ENCODE measurements at places on chromosomes 4 and X. TPM values are rescaled to one million over a fixed set of nuclear protein-coding genes. Genes with fewer than 3 reads are reported as not detected.

Gene SUPT20HL2
- not detected for total RNA-seq

Gene ABLIM2
- 1.1 TPM for total RNA-seq

Gene KLB
- total RNA-seq, result not detected

Gene PLS3
- total RNA-seq, result 457 TPM

Gene WNK3
- total RNA-seq, result 2.3 TPM

Gene AMOT
- total RNA-seq, result 4.8 TPM

Gene TASL
- total RNA-seq, result not detected

Gene NSG1
- total RNA-seq, result 33.4 TPM

Gene IL3RA
- 28.2 TPM for total RNA-seq

DNA sequence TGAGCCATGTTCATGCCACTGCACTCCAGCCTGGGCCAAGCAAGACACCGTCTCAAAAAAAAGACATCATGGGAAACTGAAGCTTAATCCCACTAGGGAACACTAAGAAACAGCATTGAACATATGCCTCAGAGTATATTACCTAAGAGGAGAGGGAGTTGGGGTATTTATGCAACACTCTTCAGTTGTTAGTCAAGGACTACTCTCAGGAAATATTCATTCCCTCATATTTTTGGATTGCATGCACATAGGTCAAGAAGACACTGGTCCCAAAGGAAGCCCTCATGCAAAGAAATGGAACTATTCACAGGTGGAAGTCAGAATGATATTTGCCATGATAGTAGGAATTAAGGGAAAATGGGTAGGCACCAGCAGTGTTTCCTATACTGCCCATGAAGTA, 22.8 kb upstream of the PAPSS1 start:
- no peak for DNase-seq

DNA sequence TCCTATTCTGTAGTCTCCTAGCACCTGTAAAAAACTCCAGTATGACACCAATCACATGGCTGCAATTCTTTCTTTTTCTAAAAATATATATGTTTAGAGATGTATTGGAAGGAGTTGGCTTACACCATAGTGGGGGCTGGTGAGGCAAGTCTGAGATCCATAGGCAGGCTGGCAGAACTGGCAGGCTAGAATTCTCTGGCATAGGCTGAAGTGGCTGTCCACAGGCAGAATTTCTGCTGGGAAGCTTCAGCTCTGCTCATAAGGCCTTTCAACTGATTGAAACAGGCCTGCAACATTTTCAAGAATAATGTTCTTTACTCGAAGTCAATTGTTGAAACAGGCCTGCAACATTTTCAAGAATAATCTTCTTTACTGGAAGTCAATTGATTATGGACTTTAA, 37.0 kb downstream of the FGF2 start:
- DNase-seq, result no peak

DNA sequence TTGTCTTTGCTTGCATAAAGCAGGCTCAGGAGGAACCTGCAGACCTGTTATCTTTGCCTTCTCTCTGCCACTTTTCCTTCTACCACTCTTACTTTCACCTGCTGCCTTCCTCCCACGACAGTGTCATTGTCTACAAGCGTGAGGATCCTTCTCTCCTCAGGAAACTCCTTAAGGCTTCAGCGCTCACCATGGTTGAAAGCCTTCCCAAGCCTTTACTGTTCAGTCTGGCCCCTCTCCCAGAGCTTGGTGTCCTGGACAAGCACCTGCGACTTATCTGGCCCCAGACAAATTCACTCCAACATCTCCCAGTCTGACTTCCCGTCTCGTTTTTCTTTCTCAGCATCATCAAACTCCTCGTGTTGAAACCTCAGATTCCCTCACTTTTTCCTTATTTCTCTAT, 31.0 kb downstream of the CC2D2A start:
- DNase-seq, result no peak

DNA sequence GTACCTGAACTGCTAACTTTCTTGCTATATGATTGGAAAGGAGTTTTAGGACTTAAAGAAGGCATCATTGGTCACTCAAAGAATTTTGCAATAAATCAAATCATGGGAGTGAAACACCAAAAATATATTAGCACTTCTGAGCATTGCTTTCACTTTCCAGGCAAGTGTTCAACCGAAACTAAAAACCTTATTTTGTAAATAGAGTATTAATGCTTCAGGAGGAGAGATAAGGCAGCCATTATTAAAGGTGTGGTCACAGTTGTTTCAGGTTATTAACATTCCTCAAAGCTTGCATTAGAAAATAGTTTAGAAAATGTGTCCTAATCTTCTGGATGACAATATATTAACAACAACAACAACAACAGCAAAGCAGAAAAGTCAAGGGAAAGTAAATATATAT, 92.3 kb upstream of the TLL1 start:
- no peak for DNase-seq

GRCh38 chr4:119587796-119588195, 40.8 kb downstream of the PDE5A start:
- no peak for DNase-seq

DNA sequence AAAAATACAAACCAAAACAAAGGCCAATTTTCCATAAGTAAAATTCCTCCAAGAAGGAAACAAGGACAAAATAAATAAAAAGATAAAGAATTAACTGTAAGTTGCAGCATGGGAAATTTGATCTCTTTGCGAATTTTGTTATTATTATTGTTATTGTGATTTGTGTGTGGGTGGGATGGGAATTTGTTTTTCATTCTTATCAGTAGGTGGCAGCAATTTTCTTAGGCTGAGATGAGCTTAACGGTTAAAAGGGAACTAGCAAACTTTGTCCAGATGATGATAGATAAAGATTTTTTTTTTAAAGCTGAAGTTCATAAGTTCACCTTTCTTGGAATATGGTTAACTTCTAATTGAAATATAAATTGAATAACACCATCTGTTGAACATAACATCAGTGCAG, 83.2 kb upstream of the IL1RAPL2 start:
- no peak for DNase-seq

DNA sequence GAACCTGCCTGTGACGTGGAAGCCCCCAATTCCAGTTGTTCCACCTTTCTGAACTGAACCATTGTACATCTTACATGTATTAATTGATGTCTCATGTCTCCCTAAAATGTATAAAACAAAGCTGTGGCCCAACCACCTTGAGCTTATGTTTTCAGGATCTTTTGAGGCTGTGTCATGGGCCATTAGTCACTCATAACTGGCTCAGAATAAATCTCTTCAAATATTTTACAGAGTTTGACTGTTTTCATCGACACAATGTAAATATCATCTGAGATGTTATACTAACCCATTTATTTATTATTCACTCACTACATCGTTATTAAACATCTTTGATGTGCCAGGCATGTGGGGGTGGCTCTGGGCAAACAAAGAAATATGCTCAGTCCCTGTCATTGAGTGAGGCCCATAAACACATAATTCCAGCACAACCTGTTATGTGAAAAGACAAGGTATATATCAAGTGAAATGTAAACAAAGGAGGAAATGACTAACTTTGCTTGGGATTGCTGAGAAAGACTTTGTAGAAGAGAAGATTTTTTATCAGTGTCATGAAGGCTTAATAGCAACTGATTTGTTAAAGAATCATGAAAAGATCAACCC, 34.5 kb upstream of the PPM1K start:
- no peak for DNase-seq

DNA sequence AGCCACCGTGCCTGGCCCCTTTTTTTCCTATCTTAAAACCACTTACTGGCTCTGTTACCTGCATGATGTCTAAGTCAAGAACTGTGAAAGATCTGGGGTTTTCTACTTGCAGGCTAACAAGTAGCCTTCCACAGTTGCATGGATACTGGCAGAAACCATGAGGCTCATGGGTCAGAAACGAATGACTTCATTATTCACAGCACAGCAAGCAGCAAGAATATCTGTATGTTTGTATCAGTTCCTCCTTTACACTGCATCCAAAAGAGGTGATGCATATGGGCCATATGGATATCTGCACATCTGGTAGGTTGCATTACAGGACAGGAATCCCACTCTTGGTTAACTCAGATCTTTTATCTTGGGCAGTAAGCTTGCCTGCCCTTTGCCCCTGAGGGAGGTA, 154.9 kb upstream of the NUDT6 start:
- DNase-seq, result no peak

DNA sequence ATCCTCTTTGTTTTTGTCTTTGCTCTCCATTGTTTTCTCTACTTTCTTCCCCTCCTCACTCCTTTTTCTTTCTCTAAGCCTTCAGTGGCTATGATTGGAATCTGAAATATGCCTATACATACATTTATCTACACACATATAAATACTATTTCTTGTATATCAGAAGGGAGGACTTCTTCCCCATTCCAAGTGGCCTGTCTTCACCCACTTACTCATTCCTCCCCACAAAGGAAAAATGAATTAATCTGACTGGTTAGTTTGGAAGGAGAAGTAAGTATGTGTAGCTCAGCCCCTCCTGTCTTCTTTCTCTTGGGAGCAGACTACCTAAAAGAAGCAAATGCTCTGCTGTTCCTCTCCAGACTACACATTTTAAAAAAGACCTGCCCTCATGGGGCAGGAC, 17.7 kb downstream of the GUCY2F start:
- no peak for DNase-seq

- DNase-seq, result peak; percentile 22
These were observed 68.3 kb upstream of the PGM2 start for GRCh38 chr4:37758226-37758625.

DNA sequence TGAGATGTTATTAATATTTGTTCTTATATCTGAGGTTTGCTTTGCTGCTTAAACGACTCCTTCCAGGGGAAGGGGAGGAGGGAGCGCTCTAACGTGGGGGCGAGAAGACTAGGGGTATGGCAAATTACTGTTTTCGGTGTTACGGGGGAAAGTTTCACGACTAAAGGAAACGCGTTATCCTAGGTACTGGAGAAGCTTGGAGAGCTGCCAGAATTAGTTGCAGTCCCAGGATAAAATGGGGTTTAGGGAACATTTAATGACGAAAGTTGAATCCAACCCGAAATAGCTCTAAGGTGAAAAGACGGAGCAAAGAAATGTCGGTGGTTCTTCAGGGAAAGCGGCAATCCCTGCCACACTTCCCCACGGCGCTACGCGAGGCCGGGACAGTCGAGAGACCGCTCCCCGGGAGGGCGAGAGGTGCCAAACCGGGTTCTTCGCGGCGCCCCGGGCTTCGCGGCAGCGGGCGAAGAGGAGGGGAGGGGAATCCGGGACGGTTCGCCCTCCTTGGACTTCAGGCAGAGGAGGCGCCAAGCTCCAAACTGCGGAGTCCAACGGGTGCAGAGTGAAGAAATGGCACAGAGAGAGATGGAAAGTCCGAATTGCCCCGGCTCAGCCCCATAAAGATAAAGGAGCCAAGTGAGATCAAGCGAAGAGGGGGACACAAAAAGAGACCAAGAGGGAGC, 724 bp downstream of the THOC2 start:
- DNase-seq, result no peak

GRCh38 chr4:1753697-1754311, 32.5 kb downstream of the TACC3 start:
- DNase-seq, result no peak

- no peak for DNase-seq
These were observed 392.5 kb downstream of the ZNF674 start for GRCh38 chrX:46152756-46153155.

- DNase-seq, result no peak
These were observed 156.0 kb downstream of the PCDH18 start for GRCh38 chr4:137376312-137376711.

- no peak for DNase-seq
These were observed 145.8 kb downstream of the AASDH start for GRCh38 chr4:56241500-56241899.

DNA sequence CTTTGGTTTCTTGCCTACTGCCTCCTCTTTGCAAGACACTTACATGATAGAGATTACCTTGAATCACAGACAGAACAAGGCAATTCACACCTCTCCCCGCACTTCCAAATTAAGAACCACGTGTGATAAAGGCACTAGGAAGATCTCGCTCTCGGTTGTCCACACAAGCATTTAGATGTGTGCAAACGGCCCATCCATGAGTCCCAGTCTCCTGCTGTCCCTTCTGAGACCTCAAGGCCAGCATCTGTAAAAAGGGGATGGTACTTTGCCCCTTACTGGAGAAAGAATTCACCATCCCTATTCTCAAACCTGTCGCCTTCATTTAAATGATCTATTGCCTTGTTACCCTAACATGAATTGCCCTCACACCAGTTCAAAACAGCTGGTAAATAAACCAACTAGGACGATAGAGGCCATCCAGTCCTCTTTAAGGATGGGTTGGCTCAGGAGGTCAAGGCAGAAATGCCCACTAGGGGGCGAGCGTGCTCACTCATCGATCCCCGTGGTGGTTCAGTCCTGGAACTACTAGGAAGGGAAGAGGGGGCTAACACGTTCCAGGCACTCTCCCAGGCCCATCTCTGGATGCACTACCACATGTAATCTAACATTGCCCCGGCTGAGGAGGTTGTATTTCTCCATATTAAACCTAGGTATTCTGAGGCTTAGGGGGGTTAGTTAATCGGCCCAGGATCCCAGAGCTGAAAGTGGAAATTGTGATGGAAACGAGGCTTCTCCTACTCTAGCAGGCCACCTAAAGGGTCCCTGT, 95.8 kb downstream of the DHX15 start:
- DNase-seq, result peak; percentile 17

- no peak for DNase-seq
These were observed 774 bp downstream of the ZCCHC4 start for GRCh38 chr4:25313201-25313895.

DNA sequence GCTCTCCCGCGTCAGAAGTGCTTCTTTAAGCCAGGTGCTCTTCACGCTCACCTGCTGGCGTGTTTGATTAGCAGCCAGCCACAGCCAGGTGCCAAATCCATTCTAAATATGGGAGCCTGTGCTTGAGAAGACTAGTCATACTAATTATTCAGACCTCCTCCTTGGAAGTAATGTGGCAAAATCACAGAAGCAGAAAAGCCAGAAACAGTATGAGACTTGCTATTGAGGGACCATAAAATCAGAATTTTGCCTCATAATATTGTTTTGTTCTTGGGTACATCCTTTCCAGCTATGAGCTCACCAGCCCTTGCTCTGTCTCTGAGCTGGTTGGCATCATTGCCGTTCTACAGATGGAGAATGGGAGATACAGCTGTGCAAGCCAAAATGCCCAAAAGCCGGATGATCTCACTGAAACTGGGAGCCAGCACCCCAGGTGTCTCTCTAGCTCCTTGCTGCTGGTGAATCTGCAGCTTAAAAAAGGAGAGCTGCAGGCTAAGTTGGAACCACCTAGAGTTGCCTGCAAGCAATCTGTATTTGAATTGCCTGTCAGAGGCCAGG, 205.4 kb downstream of the SHROOM3 start:
- no peak for DNase-seq

- DNase-seq, result peak; percentile 47
These were observed 266.8 kb downstream of the C4orf33 start for GRCh38 chr4:129362691-129363274.

GRCh38 chr4:69781458-69782418, 21.3 kb upstream of the SULT1B1 start:
- no peak for DNase-seq

DNA sequence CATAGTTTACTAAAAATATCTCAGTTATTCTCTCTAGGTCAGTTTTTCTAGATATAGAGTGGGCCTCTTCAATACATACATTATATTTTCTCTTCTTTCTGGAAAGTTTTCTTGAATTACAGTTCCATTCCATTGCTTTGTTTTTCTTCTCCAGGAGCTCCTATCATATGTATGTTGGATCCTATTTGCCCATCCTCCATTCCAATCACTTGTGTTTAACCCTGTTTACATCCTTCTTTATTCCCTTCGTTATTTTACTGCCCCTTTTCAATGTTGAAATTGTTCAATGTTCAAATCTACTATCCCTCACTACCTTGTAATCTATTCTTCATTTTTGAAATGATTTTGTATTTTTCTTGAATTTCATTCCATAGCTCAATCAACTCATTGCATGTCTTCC, 97.4 kb downstream of the IRF2 start:
- no peak for DNase-seq

- DNase-seq, result no peak
These were observed 226.1 kb downstream of the BCOR start for GRCh38 chrX:39871648-39872047.

All from pulmonary artery endothelial cell (primary cell).